ENCODE measurements at places on chromosomes 2 and 18.

DNA sequence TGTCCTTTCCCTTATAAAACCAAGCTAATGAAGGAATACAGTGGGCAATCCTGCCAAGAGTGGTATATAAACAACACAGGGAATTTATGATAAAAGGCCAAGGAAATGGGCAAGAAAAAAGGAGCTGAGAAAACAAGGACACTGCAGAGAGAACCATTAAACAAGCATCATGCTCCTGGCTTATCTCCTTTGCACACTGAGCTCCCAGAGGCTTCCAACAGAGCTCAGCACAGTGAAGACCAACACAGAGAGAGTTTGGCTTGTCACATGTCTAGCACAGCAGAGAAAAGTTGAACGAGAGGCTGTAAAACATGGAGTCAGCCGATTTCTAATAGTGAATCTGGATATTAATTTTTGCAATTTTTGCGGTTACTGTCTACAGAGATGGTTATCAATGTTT lies 68.0 kb upstream of the KLF7 start:
- H3K36me3 ChIP-seq, result no peaks in the 10 kb centered on the region
- no peaks in the 10 kb centered on the region for H3K27me3 ChIP-seq
- H3K4me1 ChIP-seq, result no peaks in the 10 kb centered on the region
- H3K4me3 ChIP-seq, result no peak overlapping the region

- no peak overlapping the region for H3K27ac ChIP-seq
- H3K4me3 ChIP-seq, result no peak overlapping the region
- no peaks in the 10 kb centered on the region for H3K4me1 ChIP-seq
- no peaks in the 10 kb centered on the region for H3K27me3 ChIP-seq
- H3K36me3 ChIP-seq, result no peaks in the 10 kb centered on the region
- no peak for DNase-seq
Observed at GRCh38 chr18:33957707-33958106, 267.0 kb downstream of the NOL4 start.

GRCh38 chr2:217975626-217976025 lies 27.2 kb downstream of the TNS1 start:
- H3K36me3 ChIP-seq, result no peaks in the 10 kb centered on the region
- peaks cover 19% of the 10 kb centered on the region for H3K27me3 ChIP-seq
- H3K4me1 ChIP-seq, result peaks cover 10% of the 10 kb centered on the region
- no peak overlapping the region for H3K27ac ChIP-seq
- no peak overlapping the region for H3K4me3 ChIP-seq

DNA sequence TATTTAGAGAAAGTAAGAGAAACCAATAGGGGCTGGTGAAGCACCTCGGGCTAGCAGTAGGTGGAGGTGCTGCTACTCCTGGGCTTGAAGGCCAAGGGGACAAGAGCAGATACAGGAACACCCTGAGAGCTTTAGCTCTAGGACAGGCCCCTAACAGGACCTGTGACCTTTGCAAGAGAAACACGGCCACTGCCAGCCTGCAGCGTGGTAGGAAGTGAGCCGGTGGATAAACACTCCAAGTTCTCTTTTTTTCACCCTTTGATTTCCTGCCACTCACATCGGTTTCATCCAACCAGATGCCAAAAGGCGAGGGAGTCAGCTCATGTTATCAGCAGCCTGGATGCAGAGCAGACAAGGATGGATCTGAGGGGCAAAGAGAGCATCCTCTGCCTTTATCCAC lies 66.8 kb upstream of the SPRED2 start:
- no peaks in the 10 kb centered on the region for H3K36me3 ChIP-seq
- DNase-seq, result no peak
- no peak overlapping the region for H3K4me3 ChIP-seq
- no peak overlapping the region for H3K27ac ChIP-seq
- no peaks in the 10 kb centered on the region for H3K4me1 ChIP-seq

DNA sequence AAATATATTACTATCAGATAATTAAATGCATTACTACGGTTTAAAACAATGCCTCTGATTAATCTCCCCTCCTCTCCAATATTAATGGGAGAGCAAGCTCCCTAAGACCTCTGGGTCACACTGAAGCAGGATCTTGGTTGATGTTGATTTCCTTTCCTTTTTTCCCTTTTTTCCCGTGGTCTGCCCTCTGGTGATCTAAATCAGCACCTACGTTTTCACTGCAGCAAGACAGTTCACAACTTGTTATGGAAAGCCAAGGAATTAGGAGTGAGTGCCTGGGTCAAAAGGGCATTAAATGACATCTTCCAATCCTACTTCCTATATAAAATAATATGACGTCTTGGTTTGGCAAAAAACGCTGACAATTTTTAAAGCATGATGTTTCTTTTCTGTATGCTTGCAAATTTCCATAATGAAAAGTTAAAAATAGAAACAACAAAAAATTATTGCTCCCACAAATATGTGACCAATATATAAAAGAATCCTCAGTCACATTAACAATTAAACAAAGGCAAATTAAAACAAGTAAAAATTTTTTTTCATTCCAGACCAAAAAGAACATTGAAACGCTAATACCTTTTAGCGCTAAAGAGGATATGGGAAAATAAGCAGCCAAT lies 7.9 kb upstream of the CFAP36 start:
- H3K4me1 ChIP-seq, result no peaks in the 10 kb centered on the region
- H3K27me3 ChIP-seq, result no peaks in the 10 kb centered on the region
- no peaks in the 10 kb centered on the region for H3K36me3 ChIP-seq
- no peak overlapping the region for H3K27ac ChIP-seq

DNA sequence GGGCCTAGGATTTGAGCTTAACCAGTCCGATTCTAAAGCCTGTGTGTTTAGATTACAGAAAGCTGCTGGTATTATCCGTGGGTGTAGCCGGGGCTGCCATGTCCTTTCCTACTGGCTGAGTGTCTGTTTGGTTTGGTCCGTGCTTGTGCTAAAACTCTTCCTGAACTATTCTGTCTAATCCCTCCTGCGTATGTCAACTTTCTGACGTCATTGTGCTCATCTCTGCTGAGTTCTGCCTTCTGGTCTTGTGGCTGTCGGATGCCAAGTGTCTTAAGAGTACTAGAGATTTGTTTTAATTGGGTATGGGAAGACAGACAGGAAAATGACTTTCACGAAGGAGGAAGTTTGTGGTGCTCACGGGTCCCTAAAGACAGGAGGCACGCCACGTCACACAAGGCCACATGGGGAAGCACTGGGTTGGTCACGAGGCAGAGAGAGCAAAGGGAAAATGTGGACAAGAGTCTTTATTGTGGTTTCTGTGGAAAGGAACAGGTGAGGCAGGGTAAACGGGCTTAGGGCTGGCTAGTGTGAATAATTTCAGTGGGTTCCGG lies 31.8 kb upstream of the NTSR2 start:
- H3K27ac ChIP-seq, result no peak overlapping the region
- H3K27me3 ChIP-seq, result no peaks in the 10 kb centered on the region
- no peaks in the 10 kb centered on the region for H3K4me1 ChIP-seq
- DNase-seq, result no peak
- H3K36me3 ChIP-seq, result no peaks in the 10 kb centered on the region

GRCh38 chr18:55768255-55768654 lies 180.3 kb upstream of the TCF4 start:
- H3K4me3 ChIP-seq, result peak overlapping the region; percentile 24
- H3K36me3 ChIP-seq, result no peaks in the 10 kb centered on the region
- peaks cover 8% of the 10 kb centered on the region for H3K4me1 ChIP-seq
- H3K27ac ChIP-seq, result no peak overlapping the region

DNA sequence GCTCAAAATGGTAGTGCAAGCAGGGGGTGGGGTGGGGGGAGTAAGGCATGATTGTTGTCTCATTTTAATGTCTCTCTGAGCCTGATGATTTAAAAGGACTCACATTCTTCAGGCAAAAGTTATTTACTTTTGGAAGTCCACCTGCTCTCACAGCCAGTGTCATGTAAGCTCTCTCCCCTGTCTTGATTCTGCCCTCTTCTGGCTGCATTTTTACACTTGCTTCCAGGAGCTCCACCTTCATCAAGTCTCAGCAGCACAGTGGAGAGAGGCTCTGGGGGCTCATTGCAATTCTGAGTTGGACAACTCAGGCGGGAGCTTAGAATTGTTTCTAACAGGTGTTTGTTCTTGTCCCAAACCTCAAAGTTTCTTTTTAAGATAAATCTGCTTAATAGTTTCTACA lies 39.2 kb downstream of the GNAL start:
- no peak overlapping the region for H3K27ac ChIP-seq
- peaks cover 2% of the 10 kb centered on the region for H3K4me1 ChIP-seq
- H3K27me3 ChIP-seq, result no peaks in the 10 kb centered on the region
- H3K4me3 ChIP-seq, result no peak overlapping the region
- no peaks in the 10 kb centered on the region for H3K36me3 ChIP-seq
- no peak for DNase-seq

DNA sequence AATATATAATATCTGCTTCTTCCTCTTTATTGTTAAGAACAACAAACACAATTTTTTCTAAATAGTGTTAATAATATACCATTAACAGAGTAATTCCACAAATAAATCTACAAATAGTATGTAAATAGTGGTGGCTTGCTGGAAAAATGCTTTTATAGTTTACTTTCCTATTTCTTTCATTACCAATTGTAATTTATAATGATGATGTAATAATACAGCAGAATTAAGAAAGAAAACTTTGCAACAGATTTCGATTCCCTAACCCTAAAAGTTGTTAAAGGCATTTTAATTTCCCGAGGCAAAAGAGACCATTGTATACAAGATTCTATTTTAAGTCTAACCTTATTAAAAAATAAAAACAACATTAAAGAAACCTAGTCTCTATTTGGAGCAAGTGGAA lies 307.9 kb downstream of the CCDC178 start:
- no peak overlapping the region for H3K27ac ChIP-seq
- DNase-seq, result no peak
- no peaks in the 10 kb centered on the region for H3K36me3 ChIP-seq
- no peak overlapping the region for H3K4me3 ChIP-seq
- no peaks in the 10 kb centered on the region for H3K27me3 ChIP-seq

GRCh38 chr2:217859926-217860325 lies 142.9 kb downstream of the TNS1 start:
- H3K36me3 ChIP-seq, result no peaks in the 10 kb centered on the region
- H3K4me1 ChIP-seq, result peaks cover 5% of the 10 kb centered on the region
- no peak for DNase-seq
- no peak overlapping the region for H3K27ac ChIP-seq
- no peak overlapping the region for H3K4me3 ChIP-seq
- H3K27me3 ChIP-seq, result no peaks in the 10 kb centered on the region

GRCh38 chr2:235537587-235537986 lies 43.7 kb downstream of the AGAP1 start:
- DNase-seq, result no peak
- H3K36me3 ChIP-seq, result no peaks in the 10 kb centered on the region
- H3K4me3 ChIP-seq, result no peak overlapping the region
- no peaks in the 10 kb centered on the region for H3K27me3 ChIP-seq
- H3K4me1 ChIP-seq, result peaks cover 2% of the 10 kb centered on the region
- H3K27ac ChIP-seq, result no peak overlapping the region

Measured in H1 (cell line).